CD4-positive, alpha-beta T cell treated with Interleukin-21 for 1 hour (primary cell): ENCODE measurements at places on chromosomes 11 and 22.
A peak's percentile ranks its signal among the peaks of the same experiment; 100 is the strongest.

DNA sequence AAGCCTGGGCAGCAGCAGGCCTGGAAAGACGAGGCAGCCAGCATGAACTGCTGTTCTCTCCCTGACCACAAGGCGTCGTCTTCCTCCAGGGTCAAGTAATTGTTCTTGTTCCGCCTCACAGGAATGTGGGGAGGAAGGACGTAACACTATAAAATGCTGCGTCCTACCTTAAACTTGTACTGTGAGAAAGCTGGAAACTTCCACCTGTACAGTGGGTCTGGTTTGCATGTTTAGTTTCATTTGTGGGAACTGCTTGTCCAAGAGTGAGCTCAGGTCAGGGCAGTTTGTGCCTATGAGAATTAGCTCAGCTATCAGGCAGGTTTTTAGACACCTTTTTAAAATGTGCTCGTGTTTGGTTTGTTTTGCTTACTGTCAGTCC, 55.2 kb downstream of the PANX1 start:
- peak; percentile 19 for DNase-seq

- DNase-seq: no peak
These were observed 21.3 kb downstream of the GRIK4 start for GRCh38 chr11:120532832-120533196.

DNA sequence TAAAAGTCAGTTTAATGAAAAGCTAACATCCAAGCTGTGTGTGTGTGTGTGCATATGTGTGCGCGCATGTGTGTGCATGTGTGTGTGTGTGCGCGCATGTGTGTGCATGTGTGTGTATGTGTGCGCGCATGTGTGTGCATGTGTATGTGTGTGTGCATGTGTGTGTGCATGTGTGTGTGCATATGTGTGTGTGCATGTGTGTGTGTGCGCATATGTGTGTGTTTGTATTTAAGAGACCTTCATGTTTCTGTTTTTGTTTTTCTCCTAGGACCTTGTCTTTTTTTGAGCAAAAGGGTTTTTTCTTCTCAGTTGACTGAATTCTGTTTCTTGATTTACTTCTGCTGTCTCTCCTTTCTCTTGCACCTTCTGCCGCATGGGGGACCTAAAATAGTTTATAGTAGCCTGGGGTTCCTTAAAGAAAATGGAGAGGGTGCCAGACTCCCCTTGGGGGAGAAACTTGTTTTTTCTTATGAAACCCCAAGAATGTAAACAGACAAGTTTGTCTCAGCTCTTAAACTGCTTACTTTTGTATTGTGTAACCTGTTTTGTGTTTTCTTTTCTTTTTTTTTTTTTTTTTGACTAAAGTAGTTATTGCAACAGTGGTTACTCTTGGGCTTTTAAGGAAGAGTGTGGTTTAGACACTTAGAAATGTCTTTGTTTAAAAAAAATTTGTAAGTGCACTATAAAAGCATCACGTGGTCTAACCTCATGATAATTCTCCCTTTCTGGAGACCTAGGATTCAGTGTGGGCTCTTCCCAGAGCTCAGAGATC, 53.0 kb downstream of the OSBPL5 start:
- no peak for DNase-seq

- DNase-seq: no peak
These were observed 1260.4 kb upstream of the RAG2 start for GRCh38 chr11:37858398-37858797.

DNA sequence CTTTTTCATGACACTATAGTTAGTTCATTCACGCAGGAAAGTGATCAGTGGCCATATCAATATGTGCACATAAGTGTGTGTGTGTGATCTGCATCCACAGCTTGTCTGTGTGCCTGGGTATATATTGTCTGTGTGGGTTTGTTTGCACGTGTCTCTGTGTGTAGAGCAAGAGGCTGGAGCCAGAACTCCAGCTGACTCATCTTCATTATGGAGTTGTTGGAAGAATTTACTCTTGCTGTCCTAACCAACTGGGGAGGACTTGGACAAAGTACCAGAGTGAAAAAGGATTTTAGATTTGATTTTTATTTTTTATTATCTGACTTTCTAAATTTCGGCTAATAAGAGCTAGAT, 63.9 kb downstream of the TP53I11 start:
- no peak for DNase-seq

DNA sequence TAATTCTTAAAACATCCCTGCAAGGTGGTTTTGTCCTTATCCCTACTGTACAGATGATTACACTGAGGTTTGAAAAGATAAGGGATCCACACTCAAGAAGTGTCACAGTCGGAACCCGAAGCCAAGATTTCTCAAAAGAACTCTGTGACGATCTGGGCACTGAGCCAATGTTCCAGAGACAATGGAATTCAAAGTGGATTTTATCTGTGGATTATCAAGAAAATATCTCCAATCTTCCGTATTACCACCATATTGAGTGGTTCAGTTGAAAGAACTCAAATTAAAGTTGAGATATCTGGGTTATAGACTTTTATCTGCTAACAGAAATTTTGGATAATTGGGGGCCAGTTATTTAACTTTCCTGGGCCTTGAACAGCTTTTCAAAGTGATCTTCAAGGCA, 100.0 kb upstream of the GRAMD1B start:
- no peak for DNase-seq

GRCh38 chr11:1425006-1425405, 35.3 kb downstream of the BRSK2 start:
- no peak for DNase-seq

- no peak for DNase-seq
These were observed 309.4 kb upstream of the ZC3H12C start for GRCh38 chr11:109783840-109784239.

DNA sequence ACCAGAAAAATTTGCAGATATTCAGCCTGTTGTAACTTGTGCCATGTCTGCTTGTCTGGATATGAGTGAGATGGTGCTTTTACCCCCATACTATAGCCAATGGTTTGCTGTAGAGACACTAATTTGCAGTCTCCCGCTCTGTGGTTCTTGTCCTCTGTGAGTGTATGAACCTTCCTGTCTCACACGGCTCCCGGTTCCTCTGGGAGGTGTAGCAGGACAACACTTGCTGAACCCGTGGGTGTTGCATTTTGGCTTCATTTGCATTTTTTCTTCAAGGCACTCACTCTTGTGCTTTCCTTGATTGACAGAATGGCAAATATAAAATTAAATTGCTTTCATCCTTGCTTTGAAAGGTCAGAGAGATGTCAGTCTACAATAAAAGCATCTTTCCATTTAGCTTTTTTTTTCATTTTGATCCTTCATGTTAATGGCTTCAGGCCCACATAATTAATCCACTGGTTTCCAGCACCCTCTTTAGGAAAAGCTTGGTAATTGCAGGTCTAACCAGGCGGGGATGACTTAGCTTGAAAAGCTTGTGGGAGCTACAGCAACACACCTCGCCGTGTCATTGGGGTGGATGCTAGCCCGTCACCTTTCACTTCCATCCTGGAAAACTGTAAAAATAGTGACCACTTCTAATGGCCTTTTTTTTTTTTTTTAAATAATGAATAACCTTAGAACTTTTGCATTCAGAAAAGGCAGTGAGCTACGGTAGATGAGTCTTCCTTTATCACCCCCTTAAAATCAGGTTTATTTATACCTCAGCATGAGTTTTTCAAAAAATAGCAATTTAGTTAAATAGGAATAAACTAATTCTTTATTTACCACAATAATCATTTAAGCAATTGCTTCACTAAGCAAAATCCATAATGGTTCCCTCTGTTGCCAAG, 27.4 kb upstream of the ST14 start:
- DNase-seq: peak; percentile 79

GRCh38 chr22:40421941-40422340, 51.5 kb downstream of the SGSM3 start:
- no peak for DNase-seq

- no peak for DNase-seq
These were observed 83.8 kb upstream of the FIBIN start for GRCh38 chr11:26909991-26910591.

GRCh38 chr11:26715133-26715532, 6.7 kb downstream of the SLC5A12 start:
- DNase-seq: no peak

DNA sequence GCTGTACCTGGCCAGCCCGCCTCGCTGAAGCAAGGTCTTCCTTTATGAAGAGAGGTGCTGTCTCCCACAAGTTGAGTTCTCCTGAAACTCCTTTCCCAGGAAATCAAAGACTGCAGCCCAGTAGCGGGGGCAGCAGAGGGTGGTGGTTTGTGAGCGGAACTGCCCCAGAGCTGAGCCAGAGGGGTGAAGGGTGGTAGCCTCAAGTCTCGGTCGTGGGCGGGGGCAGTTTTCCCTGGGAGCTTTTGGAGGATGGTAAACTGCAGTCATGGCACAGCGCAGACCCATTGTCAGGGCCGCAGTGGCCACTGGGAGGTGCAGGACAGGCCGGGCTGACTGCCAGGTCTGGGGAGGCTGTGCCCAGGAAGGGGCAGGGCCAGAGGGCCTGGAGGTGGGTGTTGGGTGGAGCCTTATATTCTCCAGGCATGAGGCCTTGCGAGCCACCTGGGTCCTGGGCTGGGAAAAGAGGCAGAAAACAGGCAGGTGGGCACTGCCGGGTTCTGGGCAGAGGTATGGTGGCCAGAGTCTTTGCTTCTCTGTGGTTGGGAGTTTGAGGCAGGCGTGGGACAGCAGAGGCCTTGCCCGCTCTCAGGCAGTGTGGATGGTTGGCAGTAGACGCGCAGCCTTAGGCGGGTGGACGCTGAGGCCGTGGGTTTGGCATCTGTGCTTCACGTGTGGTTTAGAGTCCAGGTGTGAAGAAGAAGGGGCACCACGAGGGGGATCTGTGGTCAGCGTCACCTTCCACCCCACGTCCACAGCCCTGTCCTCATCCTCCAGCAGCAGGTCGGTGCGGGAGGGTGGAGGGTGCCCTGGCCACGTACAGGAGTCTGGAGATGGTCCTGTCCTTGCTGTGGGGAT, 1176.4 kb downstream of the BRD1 start:
- DNase-seq: no peak

- DNase-seq: no peak
These were observed 80.1 kb downstream of the PRMT3 start for GRCh38 chr11:20467487-20468185.

DNA sequence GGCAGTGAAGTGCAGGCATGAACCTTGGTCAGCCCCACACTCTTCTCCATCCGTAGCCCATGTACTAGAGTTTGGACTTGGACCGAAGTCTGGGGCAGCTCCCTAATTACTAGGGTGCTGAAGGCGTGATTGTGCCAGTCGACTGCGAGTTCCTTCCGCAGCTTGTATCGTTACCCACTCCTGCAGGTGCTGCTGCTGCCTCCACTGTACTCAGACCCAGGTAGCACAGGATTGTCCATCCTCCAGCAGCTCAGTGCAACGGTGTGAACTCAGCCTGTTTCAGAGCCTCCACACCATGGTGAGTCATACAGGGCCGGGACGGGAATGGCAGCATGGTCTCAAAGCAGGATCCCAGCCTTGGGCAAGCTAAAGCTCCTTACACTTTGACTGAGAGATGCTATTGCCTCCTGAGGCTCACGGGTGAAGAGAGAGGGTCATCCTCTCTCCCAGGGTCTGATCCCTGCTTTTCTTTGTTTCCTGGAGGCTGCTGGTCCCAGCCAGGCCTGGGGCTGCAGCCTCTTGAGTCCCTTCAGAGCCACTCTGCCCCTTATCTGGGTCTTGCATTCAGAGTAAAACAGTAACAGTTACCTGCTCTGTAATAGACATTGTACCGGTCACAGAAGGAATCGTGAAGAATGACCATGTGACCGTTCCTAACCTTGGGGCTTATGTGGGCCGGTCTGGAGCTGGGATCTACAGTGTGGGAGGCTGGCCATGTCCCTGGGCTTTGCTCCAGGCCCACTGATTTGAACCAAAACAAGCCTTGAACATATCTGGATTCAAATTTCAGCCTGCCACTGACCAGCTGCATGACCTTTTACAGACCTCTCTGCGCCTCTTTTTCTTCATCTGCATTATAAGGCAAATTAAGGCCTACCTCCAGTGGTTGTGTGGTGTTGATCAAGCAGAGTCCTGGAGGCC, 1.7 kb downstream of the TKFC start:
- DNase-seq: no peak

DNA sequence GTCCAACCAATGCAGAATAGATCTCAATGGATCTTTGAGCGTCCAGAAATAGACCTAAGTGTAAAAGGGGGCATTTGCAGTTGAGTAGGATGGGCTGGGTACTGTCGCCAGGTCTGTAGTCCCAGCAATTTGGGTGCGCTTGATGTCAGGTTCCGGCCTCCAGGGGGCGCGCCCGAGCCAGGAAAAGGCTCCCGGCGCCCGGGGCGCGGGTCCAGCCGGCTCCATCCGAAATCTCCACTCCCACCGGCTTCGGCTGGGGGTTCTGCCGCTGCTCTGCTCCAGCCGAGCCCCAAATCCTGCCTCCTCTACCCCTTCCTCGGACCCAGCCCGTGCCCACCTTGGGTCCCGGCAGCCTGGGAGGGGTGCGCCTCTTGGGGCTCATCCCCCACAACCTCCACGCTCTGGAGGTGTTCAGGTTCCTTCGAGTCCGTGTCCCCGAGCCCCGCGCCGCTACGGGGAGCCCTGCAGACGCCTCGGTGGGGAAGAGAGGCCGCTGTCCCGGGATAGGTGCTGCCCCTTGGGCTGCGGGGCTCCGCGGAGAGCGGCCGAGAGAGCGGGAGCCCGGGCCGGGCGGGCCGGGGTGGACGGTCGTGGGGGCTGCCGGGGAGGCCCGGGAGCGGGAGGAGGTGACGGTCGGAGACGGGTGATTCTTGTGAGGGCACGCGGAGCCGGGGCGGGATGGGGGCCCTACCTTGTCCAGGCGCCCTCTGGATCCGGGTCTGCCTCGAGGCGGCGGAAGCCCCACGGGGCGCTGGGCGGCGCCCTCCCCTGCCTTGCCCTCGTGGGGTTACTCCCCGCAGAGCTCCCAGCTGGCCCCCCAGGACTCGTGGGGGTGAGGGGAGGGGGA, 13.0 kb upstream of the CYB5R3 start:
- DNase-seq: peak; percentile 78

GRCh38 chr22:33459137-33459536, 401.0 kb upstream of the SYN3 start:
- DNase-seq: no peak

DNA sequence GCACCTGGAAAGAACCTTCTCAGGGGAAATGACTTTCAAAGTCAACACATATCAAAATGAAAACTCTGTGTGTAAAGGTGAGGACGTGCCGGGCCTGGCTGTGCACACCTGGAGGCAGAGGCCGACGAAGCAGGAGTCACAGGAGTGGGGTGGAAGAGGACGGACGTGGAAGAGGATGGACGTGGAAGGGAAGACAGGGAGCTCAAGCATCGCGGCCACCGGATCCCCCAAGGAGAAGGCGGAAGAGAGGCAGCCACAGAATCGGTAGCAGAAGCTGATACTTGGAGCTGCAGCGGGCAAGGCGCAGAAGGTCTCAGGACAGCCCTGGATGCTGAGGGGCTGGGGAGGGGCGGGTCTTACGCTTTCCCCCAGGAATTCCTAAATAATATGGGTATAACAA, 519.8 kb downstream of the BRD1 start:
- no peak for DNase-seq

- no peak for DNase-seq
These were observed 2.0 kb downstream of the PELI3 start for GRCh38 chr11:66468691-66469090.

DNA sequence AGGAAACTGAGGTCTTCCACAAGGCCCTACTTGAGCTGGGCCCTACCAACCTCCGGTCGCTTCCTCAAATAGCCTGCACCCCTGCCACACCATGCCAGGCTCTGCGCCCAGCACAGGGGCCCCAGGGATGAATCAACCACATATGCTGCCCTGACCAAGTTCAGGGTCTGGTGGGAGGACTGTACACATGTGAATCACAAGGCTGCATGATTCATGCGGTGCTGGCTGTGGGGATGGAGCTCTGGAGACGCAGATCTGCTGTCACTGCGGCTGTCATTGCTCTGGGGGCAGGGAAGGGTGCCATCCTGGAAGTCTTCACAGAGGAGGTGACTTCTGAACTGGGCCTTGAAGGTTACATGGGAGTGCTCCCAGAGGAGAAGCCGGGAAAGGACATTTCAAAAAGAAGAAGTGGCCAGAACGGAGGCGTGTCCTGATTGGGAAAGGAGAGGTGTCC, 21.5 kb downstream of the CYTH4 start:
- DNase-seq: no peak

GRCh38 chr11:66907751-66908630, 50.2 kb downstream of the PC start:
- DNase-seq: no peak
